ENCODE measurements at places on chromosomes 2 and 18.

GRCh38 chr2:27050281-27050995 is 1.0 kb upstream of the AGBL5 start:
- DNase-seq: peak; percentile 84

DNA sequence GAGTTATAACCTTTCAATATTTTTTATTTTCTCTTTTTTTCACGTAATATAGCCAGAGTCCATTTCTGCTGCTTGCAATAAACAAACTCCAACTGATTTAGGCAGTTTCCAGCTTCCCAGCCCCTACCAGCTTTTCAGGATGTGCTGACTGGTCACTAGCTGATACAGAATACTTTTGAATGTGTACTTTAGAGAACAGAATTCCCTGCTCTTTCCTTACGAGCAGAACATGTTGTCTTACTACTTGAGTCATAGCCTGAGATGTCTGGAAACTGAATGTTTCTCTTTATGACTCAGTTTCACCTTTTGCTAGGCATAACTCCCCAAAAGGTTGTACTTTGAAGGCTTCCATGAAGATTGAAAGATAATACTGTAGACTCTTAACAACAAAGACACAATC is 44.5 kb upstream of the KCNE4 start:
- no peak for DNase-seq

GRCh38 chr2:120430957-120431356 is 85.0 kb downstream of the INHBB start:
- no peak for DNase-seq

- DNase-seq: no peak
These were observed 89.2 kb downstream of the STPG4 start for GRCh38 chr2:47065771-47066380.

DNA sequence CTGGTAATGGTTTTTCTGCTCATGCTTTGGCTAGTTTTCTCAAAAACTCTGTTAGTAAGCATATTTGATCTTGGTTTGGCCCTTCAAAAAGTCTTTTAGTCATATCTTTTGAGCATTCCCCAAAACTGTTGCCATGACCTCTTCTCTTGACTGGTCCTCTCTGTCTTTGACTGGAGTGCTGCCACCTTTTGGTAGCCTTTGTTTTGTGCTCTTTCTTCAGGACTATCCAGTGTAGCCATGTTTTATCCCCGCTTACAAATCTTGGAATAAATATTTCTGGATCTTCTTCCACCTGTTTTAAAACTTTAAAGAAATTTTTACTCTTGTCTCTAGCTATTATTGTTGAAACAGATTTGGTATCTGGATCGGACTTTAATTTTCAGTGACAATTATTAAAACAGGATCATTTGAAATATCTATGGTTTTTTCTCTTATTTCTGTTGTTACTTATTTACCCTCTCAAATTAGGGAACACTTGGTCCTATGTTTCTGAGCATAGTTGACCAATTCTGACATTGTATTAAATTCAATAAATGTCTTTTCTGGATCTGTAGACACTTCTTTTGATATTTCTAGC is 965 bp upstream of the ELOA2 start:
- peak; percentile 44 for DNase-seq

GRCh38 chr2:48253301-48253700 is 276.7 kb upstream of the STON1 start:
- DNase-seq: no peak

GRCh38 chr2:68412127-68412819 is 47.2 kb downstream of the PLEK start:
- DNase-seq: no peak

GRCh38 chr18:58947136-58947732 is 82.6 kb downstream of the ZNF532 start:
- no peak for DNase-seq

DNA sequence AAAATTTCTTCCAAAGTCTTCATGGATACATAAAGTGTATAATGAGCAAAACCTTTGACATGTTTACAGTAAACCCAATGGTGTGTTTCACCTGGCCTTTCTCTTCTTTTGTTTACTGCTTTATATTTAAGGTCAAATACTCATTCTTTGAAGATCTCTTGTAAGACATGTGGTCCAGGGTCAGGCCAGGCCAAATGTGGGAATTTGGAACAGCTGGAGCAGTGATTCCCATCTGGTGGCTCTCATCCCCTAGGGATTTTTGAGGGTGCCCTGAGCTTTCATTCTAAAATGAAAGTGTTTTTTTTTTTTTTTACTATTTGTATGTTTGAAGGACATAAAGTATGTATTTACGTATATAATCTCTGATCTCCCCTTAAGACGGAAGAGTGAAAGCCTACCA is 13.8 kb upstream of the MGAT5 start:
- no peak for DNase-seq

- DNase-seq: no peak
These were observed 44.5 kb downstream of the PKDCC start for GRCh38 chr2:42092084-42092996.

GRCh38 chr2:73177645-73178255 is 24.6 kb upstream of the NOTO start:
- no peak for DNase-seq

DNA sequence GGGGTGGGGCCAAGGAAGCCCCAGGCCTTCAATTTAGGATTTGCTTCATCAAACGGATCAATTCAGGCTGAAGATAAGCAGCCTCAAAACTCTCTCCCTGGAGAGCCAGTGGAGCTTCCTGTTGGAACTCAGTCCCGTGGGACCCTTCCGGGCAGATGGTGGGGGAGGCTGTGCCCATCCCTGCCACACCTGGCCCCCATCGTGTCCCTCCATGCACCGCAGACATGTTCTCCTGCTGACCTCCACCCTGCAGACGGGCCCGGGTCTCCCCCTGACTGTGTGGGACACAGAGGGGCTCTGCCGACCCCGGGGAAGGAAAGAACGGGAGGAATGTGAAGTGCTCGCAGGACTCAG is 144.2 kb downstream of the TPO start:
- no peak for DNase-seq
